Activated CD4-positive, alpha-beta T cell treated with anti-CD3 and anti-CD28 coated beads for 36 hours (primary cell): ENCODE measurements at places on chromosomes 12 and 14.

DNA sequence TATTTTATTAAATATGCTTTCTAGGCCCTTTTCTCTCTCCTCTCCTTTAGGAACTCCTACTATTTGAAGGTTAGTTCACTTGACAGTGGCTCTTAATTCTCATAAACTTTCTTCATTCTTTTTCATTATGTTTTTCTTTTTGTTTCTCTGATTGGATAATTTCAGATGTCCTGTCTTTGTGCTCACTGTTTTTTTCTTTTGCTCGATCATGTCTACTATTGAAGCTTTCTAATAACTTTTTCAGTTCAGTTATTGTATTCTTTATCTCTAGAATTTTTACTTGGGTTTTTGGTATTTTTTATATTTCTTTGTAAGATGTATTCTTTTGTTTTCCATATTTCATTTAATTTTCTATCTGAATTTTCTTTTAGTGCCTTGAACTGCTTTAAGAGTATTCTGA, 215.0 kb downstream of the PLCZ1 start:
- H3K36me3 ChIP-seq, result no peaks in the 10 kb centered on the region
- no peaks in the 10 kb centered on the region for H3K27me3 ChIP-seq
- H3K4me3 ChIP-seq, result no peak overlapping the region
- H3K4me1 ChIP-seq, result no peaks in the 10 kb centered on the region
- DNase-seq, result no peak

DNA sequence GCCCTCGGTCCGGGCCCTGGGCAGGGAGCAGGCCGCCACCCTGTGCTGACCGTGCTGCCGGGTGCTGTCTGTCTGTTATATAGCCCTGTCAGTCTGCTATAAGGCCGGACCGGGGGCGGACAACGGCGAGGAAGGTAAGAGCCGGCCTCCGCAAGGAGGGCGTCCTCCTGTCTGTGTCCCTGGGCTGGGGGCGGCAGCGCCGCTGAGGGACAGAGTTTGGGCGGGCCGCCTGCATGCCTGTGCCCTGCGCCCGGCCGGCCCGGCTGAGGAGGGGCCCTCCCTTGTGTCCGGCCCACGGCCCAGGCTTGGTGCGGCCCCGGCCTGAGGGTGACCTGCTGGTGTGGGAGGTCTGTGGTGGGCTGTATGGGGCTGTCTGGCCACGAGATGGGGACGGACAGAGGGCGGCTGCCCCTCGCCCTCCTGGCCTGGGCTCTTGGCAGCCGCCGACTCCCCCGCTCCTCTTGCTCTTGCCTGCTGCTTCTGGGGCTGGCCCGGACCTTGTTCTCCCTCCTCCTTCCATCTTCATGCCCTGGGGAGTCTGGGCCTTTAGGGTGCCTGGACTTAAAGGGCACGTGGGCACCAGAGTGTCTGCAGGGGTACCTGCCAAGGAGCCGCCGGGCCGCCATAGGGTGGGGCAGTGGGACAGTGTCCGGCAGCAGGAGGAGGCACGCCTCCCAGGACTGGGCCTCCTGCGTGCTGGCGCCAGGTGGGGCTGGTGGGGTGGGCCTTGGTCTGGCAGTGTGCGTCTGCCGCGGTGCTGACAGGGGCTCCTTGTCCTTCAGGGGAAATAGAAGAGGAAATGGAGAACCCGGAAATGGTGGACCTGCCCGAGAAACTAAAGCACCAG, 25.1 kb upstream of the CRIP2 start:
- no peak overlapping the region for H3K4me3 ChIP-seq
- peaks cover 15% of the 10 kb centered on the region for H3K36me3 ChIP-seq
- DNase-seq, result no peak
- no peak overlapping the region for H3K27ac ChIP-seq
- H3K4me1 ChIP-seq, result no peaks in the 10 kb centered on the region

- peaks cover 58% of the 10 kb centered on the region for H3K4me1 ChIP-seq
- peaks cover 64% of the 10 kb centered on the region for H3K36me3 ChIP-seq
- peak overlapping the region; percentile 5 for H3K4me3 ChIP-seq
- H3K27me3 ChIP-seq, result no peaks in the 10 kb centered on the region
- DNase-seq, result peak; percentile 49
- H3K27ac ChIP-seq, result peak overlapping the region; percentile 92
Measured at GRCh38 chr12:113230315-113231234, 9.3 kb downstream of the TPCN1 start.

DNA sequence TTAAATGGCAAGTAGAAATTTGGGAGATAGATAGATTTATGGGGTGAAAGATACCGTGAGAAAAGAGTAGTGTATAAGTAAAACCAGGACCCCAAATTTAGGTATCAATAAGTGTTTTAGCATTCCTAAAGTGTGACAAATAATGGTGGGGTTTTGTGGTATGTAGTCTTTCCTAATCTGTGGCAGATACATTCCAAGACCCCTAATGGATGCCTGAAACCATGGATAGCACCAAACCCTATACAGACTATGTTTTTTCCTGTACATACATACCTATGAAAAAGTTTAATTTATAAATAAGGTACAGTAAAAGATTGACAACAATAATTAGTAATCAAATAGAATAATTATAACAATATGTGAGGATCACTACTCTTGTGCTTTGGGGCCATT, 14.4 kb upstream of the TCP11L2 start:
- H3K4me1 ChIP-seq, result peaks cover 26% of the 10 kb centered on the region
- no peak overlapping the region for H3K4me3 ChIP-seq
- H3K27ac ChIP-seq, result peak overlapping the region; percentile 68
- no peaks in the 10 kb centered on the region for H3K36me3 ChIP-seq

- no peak for DNase-seq
- H3K4me1 ChIP-seq, result peaks cover 21% of the 10 kb centered on the region
- no peaks in the 10 kb centered on the region for H3K27me3 ChIP-seq
- H3K4me3 ChIP-seq, result no peak overlapping the region
- no peak overlapping the region for H3K27ac ChIP-seq
Measured at GRCh38 chr12:123099560-123100192, 51.2 kb downstream of the PITPNM2 start.

DNA sequence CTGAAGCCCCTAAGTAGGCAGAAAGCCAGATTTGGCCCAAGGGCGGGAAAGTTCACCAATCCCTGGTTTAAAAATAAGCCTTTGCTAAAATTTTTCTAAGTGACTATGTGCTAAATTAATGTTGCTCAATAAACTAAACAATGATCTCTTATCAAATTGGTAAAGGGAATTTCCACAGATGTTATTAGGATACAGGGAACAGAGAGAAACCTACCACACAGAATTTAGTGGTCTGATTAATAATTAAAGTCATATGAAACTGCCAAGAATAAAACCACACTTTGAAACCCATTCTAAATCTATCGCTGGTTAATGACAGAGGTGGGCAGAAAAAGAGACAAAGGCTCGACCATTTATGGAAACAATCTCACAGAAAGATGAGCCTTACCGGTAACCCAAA, 22.0 kb downstream of the ANAPC5 start:
- no peak overlapping the region for H3K4me3 ChIP-seq
- no peaks in the 10 kb centered on the region for H3K27me3 ChIP-seq
- H3K4me1 ChIP-seq, result no peaks in the 10 kb centered on the region

DNA sequence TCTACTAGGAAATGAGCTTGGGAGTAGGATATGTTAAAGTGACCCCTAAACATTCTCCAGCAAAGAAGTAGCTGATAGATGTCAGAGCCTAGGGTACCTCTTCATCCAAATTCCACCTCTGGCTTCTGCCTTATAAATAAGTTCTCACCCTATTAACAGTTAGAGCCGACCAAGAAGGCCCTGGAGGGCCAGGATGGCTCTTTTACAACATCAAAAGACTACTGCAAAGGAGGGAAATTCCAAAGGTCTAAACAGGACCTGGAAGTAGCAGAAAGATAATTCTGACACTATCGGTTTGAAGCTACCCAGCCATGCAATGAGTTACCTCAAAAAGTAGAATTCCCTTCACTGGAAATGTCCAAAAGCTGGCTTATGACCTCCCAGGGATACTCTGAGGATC, 90.0 kb downstream of the PPM1H start:
- DNase-seq, result no peak
- no peak overlapping the region for H3K27ac ChIP-seq
- H3K4me1 ChIP-seq, result peaks cover 2% of the 10 kb centered on the region
- H3K4me3 ChIP-seq, result no peak overlapping the region
- peaks cover 13% of the 10 kb centered on the region for H3K27me3 ChIP-seq

DNA sequence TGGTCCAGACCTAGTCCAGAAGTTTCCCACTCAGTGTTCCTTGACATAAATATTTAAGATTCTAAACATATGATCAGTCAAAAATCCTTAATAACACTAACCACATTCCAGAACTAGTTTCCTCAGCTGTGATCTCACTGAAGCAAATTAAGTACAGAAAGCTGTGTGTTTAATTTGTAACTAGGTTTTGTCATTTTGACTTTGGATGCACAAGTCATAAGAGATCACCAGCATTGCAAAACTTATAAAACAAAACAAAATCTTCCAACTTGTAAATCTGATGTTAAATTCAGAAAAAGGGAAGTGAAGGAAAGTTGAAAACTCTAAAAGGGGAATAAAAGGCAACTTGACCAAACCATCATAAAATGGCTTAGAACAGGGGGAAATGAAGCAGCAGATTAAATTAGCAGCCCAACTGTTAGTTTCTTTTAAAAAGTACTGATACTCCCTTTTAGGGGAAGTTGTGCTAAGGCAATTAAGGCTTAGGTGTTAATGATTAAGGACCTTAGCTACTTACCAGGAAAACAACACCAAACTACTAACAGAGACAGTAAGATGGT, 56.6 kb downstream of the SH2B3 start:
- no peaks in the 10 kb centered on the region for H3K27me3 ChIP-seq
- H3K4me3 ChIP-seq, result no peak overlapping the region
- DNase-seq, result no peak
- peaks cover 5% of the 10 kb centered on the region for H3K36me3 ChIP-seq
- H3K4me1 ChIP-seq, result no peaks in the 10 kb centered on the region

- no peak for DNase-seq
- peaks cover 12% of the 10 kb centered on the region for H3K4me1 ChIP-seq
- no peak overlapping the region for H3K4me3 ChIP-seq
Measured at GRCh38 chr14:93643127-93643526, 145.2 kb downstream of the PRIMA1 start.

DNA sequence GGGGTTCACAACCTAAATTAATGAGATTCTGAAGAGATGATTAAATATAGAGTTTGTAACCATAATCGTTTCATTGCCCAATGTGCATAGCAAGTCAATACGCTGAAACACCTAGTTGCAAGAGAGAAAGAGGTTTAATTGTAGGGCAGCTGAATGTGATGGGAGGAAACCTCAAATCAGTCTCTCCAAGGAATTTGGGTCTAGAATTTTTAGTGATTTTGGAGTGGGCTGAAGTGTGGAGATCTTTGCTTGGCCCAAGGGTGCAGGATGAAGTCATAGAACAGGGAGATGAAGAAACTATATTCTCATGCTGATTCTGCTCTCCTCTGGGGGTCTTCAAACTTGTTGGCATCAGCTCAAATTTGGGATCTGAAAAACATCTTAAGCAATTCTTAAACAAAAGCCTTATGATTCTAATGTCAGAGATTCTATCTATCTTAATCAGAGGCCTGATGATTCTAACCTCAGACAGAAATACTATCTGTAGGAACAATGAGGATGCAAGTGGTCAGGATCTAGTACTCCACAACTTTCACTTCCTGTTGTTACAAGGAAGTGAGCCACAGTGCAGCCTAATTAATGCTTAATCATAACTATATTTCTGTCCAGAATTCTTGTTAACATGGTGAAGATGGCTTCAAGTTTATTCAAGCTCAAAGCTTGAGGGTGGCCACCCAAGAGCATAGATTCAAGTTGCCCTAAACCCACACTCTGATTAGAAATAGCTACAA, 80.2 kb upstream of the FUT8 start:
- no peaks in the 10 kb centered on the region for H3K27me3 ChIP-seq
- H3K4me1 ChIP-seq, result peaks cover 39% of the 10 kb centered on the region
- H3K4me3 ChIP-seq, result no peak overlapping the region
- no peak overlapping the region for H3K27ac ChIP-seq
- DNase-seq, result no peak

- no peaks in the 10 kb centered on the region for H3K27me3 ChIP-seq
- no peak overlapping the region for H3K27ac ChIP-seq
- no peak overlapping the region for H3K4me3 ChIP-seq
- no peak for DNase-seq
- peaks cover 16% of the 10 kb centered on the region for H3K36me3 ChIP-seq
Measured at GRCh38 chr12:95304673-95305198, 87.1 kb downstream of the VEZT start.

- H3K4me3 ChIP-seq, result no peak overlapping the region
- peak overlapping the region; percentile 48 for H3K27ac ChIP-seq
- no peaks in the 10 kb centered on the region for H3K4me1 ChIP-seq
- H3K36me3 ChIP-seq, result peaks cover 63% of the 10 kb centered on the region
- no peaks in the 10 kb centered on the region for H3K27me3 ChIP-seq
Measured at GRCh38 chr12:131720921-131721320, 10.0 kb downstream of the SFSWAP start.

GRCh38 chr12:127070515-127071157, 1196.3 kb upstream of the TMEM132C start:
- H3K27me3 ChIP-seq, result peaks cover 8% of the 10 kb centered on the region
- no peaks in the 10 kb centered on the region for H3K4me1 ChIP-seq
- no peak overlapping the region for H3K4me3 ChIP-seq
- no peak for DNase-seq

DNA sequence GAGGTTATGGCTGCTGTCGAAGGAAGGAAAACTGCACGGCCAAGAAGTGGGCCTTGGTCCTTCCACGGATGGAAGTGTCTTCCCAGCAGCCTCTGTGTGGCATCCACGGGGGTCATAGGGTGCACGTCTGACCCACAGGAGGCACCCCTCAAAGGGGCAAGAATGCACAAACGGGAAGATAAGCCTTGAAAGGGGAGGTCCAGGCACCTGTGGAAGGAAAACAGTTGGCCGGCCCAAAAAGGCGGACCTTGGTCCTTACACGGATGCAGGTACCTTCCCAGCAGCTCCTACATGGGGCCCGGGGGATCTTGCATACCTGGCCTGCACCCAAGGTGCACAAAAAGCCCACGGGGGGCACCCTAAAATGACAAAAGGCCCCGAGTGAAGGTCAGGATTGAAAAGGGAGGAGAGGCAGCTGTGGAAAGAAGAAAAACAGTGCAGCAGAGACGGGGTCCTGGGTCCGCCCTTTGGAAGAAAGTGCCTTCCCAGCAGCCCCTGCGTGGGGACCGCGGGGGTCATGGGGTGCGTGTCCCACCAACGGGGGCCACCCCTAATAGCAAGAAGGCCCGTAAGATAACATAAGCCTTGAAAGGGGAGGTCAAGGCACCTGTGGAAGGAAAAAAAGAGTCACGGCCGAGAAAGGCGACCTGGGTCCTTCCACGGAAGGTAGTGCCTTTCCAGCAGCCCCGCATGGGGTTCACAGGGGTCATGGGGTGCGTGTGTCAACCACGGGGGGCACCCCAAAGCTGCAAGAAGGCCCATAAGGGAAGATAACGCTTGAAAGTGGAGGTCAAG, 276.1 kb downstream of the ALG10 start:
- peaks cover 1% of the 10 kb centered on the region for H3K36me3 ChIP-seq
- H3K27ac ChIP-seq, result no peak overlapping the region
- no peak for DNase-seq
- no peak overlapping the region for H3K4me3 ChIP-seq

GRCh38 chr12:112466011-112466422, 47.3 kb downstream of the PTPN11 start:
- H3K27me3 ChIP-seq, result no peaks in the 10 kb centered on the region
- peaks cover 26% of the 10 kb centered on the region for H3K36me3 ChIP-seq
- H3K27ac ChIP-seq, result no peak overlapping the region
- H3K4me3 ChIP-seq, result no peak overlapping the region
- no peak for DNase-seq

GRCh38 chr12:114918535-114919233, 234.7 kb upstream of the TBX3 start:
- no peak overlapping the region for H3K4me3 ChIP-seq
- H3K4me1 ChIP-seq, result no peaks in the 10 kb centered on the region
- DNase-seq, result no peak
- no peaks in the 10 kb centered on the region for H3K27me3 ChIP-seq
- no peak overlapping the region for H3K27ac ChIP-seq
